ENCODE measurements at places on chromosomes 3 and 15.

DNA sequence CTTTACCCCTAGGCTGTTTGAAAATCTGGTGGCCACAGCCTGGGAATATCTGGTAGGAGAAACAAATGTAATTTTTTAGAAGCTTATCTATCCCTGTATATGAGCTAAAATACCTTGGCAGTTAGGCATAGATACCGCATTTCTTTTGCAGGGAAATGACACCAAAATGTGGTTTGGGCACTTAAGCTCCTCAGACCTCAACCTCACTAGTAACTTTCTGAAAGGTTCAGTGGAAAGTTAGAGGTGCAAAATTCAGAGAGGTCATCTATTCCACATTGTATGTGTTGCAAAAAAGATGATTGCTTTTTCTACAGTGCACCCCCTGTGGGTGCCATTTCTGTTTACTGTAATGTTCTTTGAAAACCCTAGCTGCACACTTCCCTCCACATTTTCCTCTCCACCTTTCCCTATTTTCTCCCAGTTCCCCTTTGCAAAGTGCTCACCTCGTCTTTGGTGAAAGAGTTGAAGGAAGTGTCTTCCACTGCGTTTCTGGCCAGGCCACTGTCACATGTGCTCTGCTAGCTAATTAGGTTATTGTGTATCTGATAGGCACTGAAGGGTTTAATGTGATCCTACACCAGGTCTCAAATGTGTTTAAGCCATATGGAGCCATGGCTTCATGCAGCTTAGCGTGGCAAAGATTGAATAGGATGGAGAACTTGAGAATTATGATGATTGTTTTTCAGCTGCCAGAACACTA, 1.3 kb downstream of the SACM1L start:
- DNase-seq: no peak

- DNase-seq: peak; percentile 25
Measured at GRCh38 chr15:39358441-39359041, 222.3 kb upstream of the THBS1 start.

DNA sequence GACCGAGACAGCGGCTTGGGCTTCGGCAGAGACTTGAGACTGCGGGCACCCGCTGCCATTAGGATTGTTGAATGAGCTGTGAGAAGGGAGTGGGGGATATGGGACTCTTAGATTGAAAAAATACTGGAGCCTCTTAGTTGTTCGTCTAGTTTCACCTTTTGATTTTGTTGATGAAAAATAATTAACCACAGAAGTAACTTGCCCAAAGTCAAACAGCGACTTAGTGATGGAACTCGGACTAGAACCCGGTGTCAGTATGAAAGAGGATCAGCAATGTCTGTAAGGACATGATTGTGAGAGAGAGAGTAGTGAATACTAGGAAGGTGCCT, 510 bp upstream of the GOLGB1 start:
- no peak for DNase-seq

DNA sequence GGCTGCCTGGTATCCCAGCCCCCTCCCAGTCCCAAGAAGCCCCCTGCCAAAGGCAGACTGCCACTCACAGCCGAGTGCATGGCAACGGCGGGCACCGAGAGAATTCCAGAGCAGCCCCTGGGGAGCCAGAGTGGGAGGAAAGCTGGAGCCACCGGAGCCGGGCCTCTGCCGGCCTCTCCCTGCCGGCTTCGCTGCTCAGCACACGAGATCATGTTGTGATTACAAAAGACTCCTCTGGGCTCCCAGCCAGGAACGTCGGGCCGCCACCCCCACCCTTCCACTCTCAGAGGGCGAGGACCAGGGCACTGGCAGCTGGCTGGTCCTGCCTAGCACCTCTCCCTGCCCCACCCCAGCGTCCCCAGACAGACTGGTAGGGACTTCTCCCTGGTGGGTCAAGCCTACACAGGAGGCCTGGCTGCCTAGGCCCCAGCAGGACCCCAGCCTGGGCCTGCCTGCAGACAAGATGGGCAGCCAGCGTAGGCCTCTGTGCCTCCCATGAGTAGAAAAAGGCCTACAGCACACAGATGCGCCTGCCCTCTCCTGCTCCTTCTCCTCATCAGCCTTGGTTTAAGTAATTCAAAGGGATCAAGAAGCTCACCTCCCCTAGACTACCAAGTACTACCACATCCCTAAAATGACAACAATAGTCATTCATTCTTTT, at the start of gene CCDC9B:
CCDC9B (minus strand) TSS at position 200 of the 661 bp plus-strand sequence; CDS start at position 80, 120 bp downstream.
- peak; percentile 92 for DNase-seq

- DNase-seq: no peak
Measured at GRCh38 chr3:101976473-101976872, 127.2 kb downstream of the NFKBIZ start.

- DNase-seq: no peak
Measured at GRCh38 chr3:36894914-36895313, 49.9 kb downstream of the TRANK1 start.

DNA sequence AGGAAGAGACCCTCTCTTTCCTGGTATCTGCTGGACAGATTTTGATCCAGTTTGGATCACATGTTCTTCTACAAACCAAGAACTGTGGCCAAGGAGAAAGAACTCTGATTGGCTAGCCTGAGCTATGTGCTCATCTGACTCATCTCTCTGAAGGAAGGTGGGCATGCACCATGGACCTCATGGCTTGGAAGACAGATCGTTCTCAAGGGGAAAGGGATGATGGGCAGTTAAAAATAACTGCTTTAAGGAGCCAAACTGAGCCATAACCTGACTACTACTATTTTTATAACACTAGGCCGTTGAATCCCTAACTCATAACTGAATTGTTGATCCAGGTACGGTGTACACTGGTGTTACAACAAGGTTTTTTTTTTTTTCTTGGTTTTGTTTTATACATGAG, 112.4 kb downstream of the B3GALNT1 start:
- no peak for DNase-seq

DNA sequence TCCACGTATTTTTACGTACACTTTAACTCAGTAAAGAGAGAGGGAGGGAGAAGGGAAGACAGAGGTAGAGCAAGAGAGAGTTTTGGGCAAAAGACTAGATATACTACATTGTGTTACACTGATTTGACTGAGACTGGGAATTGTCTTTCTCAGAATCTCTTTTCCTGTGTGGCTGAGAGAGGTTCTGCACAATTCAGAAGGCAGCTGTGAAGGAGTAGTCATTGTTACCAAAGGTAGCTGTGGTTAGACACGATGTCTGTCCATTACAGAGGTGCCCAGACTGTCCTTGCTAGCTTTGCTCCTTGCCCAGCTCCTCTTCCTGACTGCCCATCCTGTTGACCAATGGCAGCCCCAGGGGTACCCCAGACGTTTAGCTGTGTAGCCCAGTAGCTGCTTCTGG, 577.5 kb upstream of the CBLB start:
- DNase-seq: no peak

GRCh38 chr3:105869861-105870755, 1.3 kb upstream of the CBLB start:
- DNase-seq: no peak

- DNase-seq: peak; percentile 46
Measured at GRCh38 chr15:27956285-27956684, 142.8 kb downstream of the OCA2 start.

GRCh38 chr3:55500555-55501330, 13.6 kb upstream of the WNT5A start:
- no peak for DNase-seq

DNA sequence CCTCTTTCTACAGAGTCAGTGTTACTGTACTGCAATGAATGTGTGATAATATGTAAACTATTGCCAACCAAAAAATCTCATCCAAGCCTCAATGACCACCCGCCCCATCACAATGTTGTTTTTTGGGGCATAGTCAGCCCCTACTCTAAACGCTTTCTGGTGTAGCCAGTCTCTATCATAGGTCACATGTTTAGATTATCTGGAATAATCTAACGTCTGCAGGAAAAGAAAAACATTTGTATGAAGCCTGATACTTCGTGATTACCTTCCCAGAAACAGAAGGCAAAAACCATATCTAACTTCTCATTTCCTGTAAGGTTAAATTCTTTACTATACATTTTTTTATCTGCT, 1331.8 kb upstream of the GBE1 start:
- no peak for DNase-seq

DNA sequence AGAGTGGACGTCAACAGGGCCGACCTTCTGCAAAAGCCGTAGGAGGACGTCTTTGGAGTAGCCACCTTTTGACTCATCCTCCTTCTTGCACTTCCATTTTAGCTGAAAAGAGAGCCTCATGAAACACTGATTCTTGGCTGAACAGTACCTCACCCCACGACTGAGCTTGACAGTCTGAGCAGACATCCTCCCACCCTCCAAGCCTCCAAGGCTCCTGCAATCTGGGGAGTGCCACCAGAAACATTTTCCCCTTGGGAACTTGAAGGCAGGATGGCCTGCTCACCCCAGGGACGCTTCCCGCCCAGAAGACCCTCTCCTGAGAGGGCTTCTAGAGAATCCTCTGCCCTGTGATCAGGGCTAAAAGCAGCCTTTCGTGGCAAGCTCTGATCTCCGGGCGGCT, 5.2 kb downstream of the C15orf62 start:
- DNase-seq: no peak

DNA sequence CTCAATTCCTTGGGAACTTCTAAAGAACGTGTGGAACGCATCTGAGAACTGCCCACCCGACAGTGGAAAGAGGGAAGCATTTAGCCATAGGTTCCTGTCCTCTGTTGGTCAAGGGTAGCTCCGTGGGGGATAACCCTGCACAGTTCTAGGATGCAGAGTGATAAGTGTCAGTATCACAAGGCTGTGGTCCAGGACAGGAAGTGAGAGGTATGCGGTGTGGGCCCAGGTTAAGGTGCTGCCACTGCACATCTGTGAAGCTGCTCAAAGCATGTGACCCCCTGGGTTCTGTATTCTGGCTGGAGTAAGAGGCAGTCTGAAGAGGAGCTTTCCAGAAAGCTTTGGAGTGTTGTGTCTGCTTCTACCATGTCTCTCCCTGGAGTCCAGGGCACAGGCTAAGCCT, 51.7 kb upstream of the HES1 start:
- no peak for DNase-seq

DNA sequence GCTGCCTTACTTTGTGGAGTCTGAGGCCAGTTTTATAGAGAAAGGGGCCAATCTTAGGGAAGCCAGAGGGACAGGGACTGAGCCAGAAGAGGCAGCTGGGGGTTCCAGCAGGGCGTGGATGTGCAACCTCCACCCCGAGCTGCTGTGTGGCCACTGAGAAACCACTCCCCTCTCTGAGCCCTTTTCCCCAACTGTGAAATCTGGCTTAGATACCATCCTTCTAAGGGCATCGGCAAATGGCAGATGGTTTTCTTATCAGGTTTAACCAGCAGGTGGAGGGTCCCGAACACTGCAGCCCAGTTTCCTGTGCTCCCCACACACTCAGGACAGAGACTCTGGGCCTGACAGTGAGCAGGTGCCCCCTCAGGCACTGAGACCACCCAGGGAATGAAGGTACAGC, 55.8 kb upstream of the SLC6A6 start:
- DNase-seq: no peak

Data from RWPE1 (cell line).